ENCODE measurements at places on chromosomes 5 and 9.

- no peak for DNase-seq
Measured at GRCh38 chr5:154103233-154103632, 64.5 kb downstream of the MFAP3 start.

GRCh38 chr5:88485531-88485930, 216.9 kb upstream of the TMEM161B start:
- DNase-seq: no peak

DNA sequence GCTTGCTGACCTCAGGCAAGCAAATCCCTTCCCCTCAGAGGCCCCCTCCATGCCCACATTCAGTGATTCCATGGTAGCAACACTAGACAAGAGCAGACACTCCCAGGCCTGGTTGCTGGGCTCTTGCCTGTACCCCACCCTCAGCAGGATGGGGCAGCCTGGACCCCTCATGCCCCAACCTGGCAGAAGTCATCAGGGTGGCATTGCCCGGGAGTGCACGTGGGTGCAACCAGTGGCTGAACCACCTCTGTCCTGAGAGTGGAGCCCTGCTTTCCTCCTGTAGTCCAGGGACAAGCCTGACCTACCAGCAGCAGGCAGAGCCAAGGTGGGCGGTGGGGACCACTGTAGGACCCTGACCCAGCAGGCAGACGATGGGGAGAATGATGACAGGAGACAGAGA, 65.8 kb upstream of the TBC1D2 start:
- DNase-seq: no peak

DNA sequence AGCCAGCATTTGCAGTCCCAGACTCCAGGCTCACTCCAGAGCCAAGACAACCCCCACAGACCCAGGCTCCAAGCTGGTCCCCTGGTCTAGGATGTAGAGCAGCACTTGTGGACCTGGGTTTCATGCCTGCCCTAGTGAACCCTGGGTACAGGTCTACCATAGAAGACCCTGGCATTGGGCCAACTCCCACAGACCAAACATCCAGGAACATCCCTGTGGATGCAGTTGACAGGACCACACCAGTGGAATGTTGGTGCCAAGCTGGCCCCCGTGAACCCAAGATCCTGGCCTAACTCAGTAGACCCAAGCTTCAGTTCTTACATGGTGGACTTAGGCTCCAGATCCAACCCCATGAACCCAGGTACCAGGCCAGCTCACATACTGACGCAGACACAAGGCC, 250.6 kb downstream of the KDM4C start:
- DNase-seq: no peak

GRCh38 chr9:72046630-72047456, 13.6 kb downstream of the C9orf57 start:
- DNase-seq: no peak

- no peak for DNase-seq
Measured at GRCh38 chr9:12703996-12704395, 10.8 kb downstream of the TYRP1 start.

GRCh38 chr5:178323961-178324360, 91.4 kb upstream of the PHYKPL start:
- no peak for DNase-seq
